Mammary epithelial cell (primary cell): ENCODE measurements at places on chromosomes 12 and 14. TPM values are rescaled to one million over a fixed set of nuclear protein-coding genes. Genes with fewer than 3 reads are reported as not detected.

The PLCZ1 gene
- total RNA-seq, result 0.67 TPM

The SIX6 gene
- total RNA-seq, result not detected in 2 replicates

The RECQL gene
- 55.3 TPM for total RNA-seq

The PTPRO gene
- total RNA-seq, result 0.21 TPM in 1 of 2 replicates, not detected in the other

The TPPP2 gene
- not detected in 2 replicates for total RNA-seq

The DTX3 gene
- 8.8 TPM for total RNA-seq

The BEGAIN gene
- 1.7 and 3.7 TPM in 2 replicates for total RNA-seq

The KIF5A gene
- 1.5 and 2.4 TPM in 2 replicates for total RNA-seq

The COX8C gene
- total RNA-seq, result not detected

The KLRF1 gene
- not detected for total RNA-seq

The IFT81 gene
- 11.8 TPM for total RNA-seq

The LPAR5 gene
- not detected for total RNA-seq

The DCN gene
- total RNA-seq, result 0.75 TPM in 1 of 2 replicates, not detected in the other
